ENCODE measurements at places on chromosomes 5 and 9.

DNA sequence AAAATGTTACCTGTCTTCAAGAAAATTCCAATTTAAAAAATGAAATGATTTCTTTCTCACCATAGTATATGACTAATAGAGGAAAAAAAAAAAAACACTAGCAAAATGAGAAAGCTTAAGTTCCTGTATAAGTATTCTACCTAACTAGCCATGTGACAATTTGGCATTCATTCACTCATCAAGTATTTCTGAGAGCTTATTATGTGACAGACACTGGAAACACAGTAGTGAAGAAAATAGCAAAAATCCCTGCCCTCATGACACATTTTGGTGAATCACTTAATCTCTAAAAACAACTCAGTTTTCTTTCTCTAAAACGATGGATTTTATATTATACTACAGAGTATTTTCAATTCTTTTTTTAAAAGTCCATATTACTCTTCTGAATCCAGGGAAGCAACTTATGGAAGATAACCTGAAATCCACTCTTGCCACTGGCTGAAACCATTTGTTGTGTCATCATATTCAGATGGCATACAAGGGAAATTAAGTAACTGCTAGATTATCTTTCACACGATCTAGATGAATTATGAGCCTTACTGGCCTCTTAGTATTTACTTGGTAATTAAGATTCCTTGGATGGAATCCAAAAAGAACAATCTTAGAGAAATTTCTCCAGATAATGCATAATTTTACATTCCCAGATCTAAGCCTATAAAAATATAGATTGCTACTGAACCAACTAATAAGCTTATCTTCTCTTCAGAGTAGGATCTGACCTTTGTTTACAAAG, 5.5 kb downstream of the PTBP3 start:
- DNase-seq: no peak

DNA sequence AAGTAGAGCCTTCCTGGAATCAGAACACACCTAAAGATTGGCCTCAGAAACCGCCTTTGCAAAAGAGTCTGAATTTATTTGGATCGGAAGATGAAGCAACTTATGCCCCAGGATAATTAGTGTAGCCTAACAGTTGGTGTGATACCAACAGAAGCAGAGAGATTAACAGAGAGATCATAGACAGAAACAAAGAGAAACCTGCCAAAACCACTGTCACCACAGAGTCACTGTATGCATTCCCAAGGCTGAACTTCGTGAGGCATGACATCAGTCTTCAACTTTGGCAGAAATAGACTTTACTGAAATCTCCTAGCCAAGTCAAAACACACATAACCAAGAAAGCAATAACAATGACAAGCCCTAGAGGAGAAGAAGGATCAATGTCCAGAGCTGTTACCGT, 361.8 kb downstream of the ELAVL2 start:
- no peak for DNase-seq

DNA sequence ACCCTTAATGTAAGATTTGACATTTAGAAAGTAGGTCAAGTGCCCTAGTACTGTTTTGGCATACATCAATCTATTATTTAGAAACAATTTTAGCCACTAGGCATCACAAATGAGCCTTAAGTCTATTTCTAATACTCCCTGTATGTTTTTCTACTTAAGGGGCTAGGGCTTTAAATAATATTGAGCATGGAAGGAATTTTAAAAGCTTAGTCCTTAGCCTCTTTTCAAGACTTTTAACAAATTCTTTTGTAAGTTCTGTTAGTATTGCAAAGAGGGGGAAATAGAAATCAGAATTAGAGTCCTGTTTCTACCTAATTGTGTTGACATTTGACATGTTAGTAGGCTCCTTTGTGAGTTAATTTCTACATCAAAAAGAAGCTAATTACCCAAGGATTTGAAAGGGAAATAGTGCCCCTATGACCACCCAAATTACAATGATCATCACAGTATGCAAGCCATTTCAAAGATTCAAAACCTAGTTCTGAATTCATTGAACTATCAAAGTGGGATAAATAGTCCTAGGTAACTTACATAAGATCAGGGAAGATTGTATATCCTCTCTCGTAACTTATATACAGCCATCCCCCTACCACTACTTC, 647.8 kb upstream of the ACO1 start:
- no peak for DNase-seq

DNA sequence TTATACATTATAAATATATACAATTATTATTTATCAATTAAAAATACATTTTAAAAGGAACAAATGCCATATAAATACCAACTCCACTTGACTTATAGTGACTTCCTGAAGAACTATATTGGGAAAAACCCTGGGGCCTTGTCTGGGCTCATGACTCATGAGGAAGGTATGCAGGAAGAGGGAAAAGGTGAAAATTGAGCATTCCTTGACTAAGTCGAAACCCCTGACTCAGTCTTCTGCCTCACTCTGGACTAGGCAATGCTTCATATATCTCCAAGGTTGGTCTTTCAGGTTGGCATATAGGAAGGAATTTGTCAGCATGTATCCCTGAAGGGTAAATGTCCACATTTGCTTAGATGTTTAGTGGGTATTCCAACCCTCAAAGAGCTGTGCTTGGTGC, 78.5 kb downstream of the SH3TC2 start:
- DNase-seq: no peak

DNA sequence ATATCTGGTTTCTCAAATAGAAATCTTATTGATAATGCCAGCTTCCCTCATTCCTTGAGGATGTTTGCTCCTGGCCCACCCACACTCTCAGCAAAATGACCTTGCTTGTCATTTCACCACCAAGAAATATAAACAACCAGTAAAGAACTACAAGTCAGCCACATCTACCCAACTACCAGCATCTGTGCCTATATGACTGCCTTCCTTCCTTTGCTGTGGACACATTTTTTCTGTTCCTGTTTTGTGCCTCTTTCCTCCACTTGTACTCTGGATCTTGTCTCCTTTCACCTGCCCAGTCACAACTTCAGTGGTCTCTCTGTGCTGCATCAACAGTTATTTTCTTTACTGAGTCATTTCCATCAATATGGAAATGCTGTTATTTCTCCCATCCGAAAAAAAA, 20.3 kb downstream of the KIF2A start:
- DNase-seq: no peak

GRCh38 chr9:34985311-34985899, 4.1 kb upstream of the DNAJB5 start:
- peak; percentile 44 for DNase-seq

DNA sequence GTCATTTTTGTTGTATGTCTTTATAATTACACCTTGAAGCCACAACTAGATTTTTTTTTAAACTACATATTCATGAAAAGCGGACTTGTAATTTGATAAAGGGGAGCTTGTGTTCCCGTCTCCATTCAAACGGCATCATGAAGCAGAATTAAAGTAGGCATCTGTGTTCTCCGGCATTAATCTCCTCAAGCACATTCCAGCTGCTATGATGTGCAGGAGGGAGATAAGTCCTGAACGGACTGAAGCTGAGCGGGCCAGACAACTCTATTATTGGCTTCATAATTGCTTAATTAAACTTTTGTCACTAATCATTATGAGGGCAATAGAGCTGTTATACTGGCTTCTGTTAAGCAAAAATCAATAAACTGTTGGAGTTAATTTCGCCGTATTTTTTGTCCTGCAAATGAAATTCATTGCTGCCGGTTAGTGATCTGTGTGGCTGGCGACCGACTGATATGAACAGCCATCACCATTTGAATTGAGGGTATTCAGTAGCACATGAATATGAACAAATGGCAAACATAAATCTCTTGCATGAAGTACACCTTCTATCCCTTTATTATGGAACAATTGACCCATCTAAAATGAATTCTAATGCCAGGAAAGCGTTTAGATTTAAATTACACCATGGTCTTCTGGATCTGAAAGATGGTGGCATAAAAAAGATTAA, 408.8 kb upstream of the IRX1 start:
- no peak for DNase-seq

DNA sequence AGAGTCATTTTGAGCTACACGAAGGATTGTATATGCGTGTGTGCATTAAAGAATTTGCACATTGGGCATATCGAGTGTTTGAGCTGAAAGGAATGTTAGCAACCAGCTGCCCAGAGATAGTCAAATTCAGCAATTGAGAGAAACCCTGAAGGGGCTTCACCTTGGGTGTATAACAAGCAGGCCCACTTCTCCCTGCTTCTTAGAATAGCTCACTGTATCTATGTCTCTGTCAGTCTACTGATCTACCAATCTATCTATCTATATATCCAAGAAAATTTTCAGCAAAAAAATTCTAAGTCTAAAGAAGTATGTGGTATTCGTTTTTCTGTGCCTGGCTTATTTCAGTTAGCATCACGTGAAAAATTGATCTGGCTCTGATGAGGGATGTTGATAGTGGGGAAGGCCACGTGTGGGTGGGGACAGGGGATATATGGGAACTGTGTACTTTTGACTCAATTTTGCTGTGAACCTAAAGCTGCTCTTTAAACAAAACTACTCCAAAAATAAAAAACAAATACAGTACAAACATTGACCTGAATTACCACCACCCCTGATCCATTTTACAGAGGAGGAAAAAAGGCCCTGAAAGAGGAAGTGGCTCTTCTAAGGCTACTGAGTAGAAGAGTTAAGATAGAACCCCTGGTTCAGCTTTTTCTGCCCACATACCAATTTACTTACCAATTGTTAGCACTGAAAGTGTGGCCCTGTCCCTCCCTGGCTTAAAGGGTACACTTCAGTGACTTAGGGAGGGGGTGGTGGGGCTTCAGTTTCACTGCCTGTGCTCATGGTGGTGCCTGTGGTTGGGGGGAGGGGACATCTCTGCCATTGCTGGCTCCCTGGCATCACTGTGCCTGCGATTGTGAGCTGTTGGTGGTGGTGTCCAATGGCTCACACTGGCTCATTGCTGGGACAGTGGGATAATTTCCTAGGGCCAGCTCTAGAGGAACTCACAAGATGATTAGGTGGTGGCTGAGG, 141.8 kb downstream of the DOCK2 start:
- peak; percentile 41 for DNase-seq

DNA sequence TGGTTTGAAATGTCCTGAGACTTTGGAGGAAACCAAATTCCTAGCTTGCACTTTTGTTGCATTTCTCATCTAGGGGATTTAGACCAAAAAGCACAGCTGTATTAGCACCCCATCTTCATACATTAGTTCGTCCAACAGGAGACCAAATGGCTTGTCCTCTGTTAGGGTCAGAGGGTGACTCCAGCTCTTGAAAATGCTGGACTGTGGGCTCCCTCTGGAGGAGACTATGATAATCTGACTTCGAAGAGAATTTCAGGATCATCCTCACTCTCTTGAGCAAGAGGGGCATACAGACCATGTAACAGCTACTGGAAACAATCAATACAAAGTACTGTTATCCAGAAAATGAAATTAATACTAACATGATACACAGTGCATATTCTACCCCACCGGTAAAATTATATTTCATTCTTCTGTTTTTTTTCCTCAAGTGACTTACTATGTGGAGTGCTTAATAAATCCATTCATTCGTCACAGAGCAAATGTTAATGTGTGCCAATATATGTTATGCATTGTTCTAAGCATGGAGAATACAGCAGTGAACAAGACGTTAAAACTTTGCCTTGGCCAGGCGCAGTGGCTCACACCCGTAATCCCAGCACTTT, 63.7 kb upstream of the PPP2CA start:
- DNase-seq: peak; percentile 10

GRCh38 chr5:79959407-79959806, 31.7 kb downstream of the MTX3 start:
- DNase-seq: no peak

- DNase-seq: no peak
Observed at GRCh38 chr9:93510041-93510440, 56.7 kb upstream of the FAM120AOS start.

DNA sequence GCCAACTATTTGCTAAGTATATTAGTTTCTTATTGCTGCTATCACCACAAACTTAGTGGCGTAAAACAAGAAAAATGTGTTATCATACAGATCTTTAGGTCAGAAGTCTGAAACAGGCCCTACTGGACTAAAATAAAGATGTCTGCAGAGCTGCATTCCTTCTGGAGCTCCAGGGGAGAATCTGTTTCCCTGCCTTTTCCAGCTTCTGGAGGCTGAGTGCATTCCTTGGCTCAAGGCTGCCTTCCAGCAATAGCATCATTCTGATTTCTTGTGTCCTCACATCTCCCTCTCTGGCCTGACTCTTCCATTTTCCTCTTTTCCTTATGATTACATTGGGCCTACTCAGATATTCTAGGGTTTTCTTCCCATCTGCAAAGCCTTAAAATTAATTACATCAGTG, 15.9 kb downstream of the MAN2A1 start:
- DNase-seq: no peak

- no peak for DNase-seq
Observed at GRCh38 chr5:6408627-6409446, 30.5 kb upstream of the MED10 start.

GRCh38 chr5:149108651-149109280, 32.5 kb upstream of the ABLIM3 start:
- no peak for DNase-seq

GRCh38 chr5:84725946-84726570, 341.4 kb upstream of the EDIL3 start:
- DNase-seq: no peak

GRCh38 chr9:114055061-114055460, 23.0 kb downstream of the AMBP start:
- DNase-seq: no peak

Data from T-helper 2 cell treated with Interferon-gamma antibody and Interleukin-4, amounts not matched to agents 5 μg/mL and 100 μg/mL, for 36 hours (primary cell).